Activated T-cell treated with anti-CD3 and anti-CD28 coated beads for 24 hours (primary cell): ENCODE measurements at places on chromosomes 12 and 14.

DNA sequence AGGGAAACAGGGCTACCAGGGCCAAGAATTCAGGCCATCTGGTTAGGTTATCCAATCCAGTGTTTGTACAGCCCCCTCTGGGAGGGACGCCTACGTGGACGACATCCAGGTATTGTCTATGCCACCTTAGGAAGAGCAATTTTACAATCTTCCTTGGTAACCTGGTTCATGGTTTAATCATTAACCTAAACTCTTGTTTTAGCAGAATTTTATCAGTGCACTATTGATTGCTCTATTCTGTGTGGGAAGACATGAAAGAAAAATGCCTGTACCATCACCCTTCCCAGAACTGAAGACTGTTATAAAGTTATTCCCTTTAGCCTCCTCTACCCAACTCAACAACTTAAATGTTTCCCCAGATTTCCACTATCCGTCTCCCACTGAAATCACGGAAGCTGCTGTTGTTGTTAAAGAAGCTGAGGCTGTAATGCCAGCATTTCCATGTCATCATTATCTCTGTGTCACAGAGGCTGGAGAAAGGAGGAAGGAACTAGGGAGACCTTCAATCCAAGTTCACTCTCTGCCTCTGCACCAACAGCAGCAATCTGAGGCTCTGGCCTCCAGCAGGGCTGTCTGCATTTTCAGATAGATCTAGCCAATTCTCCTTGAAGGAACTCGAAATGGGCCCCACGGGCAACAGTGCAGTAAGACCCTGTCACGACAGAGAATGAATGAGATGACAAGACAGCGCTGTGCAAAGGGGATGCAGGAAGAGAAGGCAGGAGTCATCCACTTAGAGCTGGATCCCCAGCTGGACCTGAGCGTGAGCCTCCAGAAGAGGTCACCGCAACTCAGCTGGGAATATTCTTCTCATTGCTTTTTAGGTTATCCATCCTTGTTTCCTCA lies 183.4 kb upstream of the GZMB start:
- no peak for DNase-seq

DNA sequence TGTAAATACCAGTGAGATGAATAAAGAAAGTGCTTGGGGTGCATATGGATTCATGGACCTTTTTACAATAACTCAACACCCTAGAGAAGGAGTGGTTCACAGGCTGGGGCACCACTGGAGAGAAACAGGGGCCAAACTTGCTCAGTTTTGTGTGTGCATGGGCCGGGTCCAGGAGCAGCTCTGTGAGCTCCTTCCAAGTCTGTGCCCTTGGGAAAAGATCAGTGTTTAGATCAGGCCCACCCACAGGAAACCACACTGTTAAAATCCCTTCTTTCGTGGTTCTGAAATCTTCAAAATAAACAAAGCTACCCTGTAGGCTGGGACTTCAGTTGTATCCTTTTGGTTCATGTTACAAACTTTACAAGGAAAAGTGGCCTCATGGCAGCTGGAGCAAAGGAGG lies 156.1 kb upstream of the TMEM260 start:
- DNase-seq = no peak

DNA sequence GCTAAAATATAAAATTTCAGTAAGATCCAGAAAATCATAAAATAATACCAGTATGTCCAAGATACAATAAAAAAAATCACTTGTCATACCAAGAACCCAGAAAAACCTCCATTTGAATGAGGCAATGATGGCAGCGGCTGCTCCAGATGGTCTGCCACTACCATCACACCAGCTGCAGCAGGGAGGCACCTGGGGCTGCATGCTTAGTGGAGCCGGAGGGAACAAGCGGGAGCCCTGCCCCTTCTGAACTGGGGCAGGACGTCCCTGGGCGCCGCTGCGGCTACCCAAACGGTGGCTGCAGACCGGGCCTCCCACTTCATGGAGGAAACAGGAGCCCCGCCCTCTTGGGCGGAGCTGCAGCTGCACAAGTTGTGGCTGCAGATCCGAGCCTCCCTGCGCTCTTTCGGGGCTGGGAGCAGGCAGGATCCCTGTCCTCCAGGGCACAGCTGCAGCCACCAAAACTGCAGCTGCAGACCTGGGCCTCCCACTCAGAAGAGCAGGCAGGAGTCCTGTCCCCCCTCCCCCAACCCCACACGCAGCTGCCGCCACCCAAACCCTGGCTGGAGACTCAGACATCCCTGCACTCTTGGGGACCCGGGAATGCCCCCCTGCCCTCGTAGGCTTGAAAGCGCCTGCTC lies 36.1 kb upstream of the OR5AU1 start:
- DNase-seq = peak; percentile 54

DNA sequence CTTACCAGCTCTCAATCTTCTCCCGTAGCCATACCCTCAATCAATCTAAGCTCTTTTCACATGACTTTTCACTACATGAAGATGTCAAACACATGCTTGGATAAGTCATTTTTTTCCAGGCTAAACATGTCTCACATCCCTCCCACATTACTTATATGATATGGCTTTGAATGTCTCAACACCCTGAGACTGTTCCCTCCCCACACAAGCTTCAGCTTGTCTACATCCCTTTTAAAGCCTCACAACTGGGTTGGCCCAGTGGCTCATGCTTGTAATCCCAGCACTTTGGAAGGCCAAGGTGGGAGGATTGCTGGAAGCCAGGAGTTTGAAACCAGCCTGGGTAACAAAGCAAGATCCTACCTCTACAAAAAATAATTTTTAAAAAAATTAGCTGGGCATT lies 18.5 kb downstream of the ANAPC5 start:
- DNase-seq = no peak

- no peak for DNase-seq
Measured at GRCh38 chr12:78977304-78977867, 112.8 kb downstream of the SYT1 start.

DNA sequence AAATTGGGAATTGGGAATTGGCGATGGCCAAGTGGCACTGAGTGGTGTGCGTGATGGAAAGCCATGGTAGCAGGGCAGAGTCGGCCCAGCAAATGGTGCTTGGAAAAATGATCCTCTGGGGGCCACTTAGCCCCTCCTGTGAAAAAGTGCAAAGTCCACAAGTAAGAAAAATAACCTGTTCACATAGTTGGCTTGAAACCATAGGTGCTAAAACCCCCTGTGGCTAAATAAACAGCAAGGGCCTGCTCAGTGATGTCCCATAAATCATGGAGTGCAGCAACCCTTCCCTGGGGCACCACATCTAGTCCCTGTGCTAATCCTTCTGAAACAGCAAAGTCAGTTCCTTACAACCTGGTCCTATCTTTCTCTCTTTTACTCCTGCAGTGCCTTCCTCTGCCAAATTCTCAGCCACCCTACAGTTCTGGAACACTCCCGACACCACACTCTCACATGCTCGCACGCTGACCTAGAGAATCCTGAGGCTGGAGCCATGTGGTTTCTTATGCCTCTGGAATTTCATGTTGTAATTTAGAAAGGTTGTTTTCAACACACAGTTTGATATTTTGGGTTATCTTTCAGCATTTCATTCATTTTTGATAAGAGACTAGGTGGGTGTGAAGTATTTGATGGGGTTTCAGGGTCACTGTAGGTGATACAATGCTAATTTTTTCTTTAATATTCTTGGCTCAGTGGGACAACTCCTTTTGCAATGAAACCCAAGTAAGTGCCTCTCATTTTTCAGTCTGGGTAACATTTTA lies 123.6 kb downstream of the SMOC1 start:
- DNase-seq = no peak

GRCh38 chr12:114919479-114919878 lies 235.5 kb upstream of the TBX3 start:
- DNase-seq = no peak

- DNase-seq = no peak
Measured at GRCh38 chr14:23483236-23483854, 13.8 kb downstream of the NGDN start.

DNA sequence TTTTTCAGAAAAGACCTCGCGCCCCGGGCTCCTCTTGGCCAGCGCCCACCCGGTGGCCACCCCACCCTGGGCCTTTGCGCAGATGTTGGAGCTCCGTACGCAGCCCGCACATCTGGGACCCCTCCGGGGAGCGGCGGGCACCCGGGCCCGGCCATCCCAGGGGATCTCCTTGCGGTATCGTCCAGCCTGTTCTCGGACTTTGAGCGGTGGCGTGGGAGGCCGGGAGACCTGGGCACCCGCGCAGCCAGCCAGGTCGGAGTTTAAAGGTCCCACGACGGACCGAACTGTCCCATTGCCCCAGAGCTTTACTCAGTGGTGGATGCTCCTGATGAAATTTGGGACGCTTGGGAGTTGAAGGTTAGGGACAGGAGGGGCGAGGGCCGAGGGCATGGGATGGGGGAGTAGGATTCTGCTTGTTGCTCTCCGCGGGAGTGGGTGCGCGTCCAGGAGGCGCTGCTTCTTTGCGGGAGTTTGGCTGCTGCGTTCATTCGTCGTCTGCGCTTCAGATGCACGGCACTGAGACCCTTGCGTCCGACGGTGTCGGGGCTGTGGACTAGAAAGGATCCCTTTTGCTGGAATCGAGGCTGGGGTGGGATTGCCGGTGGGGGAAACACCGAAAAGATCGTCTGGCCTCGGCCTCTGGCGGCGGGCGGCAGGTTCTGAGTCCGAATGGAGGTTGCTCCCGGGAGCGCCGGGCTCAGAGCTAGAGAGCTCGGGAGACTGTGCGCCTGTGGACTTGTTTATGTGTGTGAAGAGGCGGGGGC lies 1.4 kb downstream of the NTF3 start:
- DNase-seq = no peak

DNA sequence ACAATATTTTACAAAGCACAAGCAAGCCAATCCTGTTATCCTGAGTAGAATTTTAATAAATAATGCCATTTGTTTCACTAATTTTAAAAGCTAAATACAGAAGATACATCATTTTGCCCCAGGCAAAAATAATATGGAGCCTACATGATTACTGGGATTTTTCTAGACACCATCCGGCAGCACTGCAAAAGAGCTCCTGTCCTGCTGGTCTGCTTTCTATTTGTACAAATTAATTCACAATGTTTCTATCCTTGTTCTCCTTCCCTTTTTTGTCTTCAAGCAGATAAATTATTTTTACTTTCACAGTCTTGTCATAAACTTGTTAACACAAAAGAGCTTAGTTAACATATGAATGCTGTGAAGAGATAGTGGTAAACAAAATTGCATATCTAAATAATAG lies 4.6 kb downstream of the SIX1 start:
- no peak for DNase-seq

GRCh38 chr12:47098099-47098498 lies 18.3 kb upstream of the AMIGO2 start:
- DNase-seq = no peak

GRCh38 chr12:105409801-105410471 lies 79.4 kb downstream of the C12orf75 start:
- no peak for DNase-seq

GRCh38 chr12:32535288-32535999 lies 136.1 kb downstream of the FGD4 start:
- no peak for DNase-seq

GRCh38 chr12:54975875-54976274 lies 8.7 kb downstream of the TESPA1 start:
- DNase-seq = no peak

- DNase-seq = no peak
Measured at GRCh38 chr12:19110221-19110940, 19.2 kb upstream of the PLEKHA5 start.

DNA sequence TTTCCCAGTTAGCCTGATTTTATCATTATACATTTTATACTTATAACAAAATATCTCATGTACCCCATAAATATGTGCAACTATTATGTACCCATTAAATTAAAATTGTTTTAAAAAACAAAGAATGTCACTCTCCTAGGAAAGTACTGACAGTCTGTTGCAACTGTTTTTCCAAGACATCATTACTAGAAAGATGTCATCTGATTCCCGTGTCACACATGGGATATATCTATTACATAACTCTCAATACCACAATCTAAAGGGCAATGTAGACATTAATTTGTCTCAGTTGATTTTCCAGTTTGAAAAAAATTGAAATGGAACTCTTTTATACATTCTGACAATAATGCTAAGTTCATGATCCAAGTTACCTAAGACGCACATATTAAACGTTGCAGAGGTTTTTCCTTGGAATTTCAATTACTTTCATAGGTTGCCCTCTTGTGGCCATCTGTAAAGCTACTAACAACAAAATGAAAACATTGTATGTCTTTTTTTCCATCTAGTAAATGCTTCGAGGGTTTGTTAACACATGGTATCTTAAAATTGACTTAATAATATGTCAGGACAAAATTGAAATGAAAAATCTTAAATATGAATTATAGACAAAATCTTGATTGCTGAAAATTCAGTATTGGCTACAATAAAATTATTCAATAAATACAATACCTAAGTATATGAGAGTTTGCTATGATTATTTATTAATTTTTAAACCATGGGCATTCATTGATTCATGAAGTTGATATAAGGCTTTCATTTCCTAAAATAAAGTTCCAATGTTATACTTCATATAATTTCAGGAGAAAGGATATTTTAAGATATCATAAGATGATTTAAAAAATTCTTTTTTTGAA lies 131.6 kb downstream of the PPFIA2 start:
- no peak for DNase-seq

- no peak for DNase-seq
Measured at GRCh38 chr12:7016958-7017571, 1.2 kb downstream of the LPCAT3 start.

DNA sequence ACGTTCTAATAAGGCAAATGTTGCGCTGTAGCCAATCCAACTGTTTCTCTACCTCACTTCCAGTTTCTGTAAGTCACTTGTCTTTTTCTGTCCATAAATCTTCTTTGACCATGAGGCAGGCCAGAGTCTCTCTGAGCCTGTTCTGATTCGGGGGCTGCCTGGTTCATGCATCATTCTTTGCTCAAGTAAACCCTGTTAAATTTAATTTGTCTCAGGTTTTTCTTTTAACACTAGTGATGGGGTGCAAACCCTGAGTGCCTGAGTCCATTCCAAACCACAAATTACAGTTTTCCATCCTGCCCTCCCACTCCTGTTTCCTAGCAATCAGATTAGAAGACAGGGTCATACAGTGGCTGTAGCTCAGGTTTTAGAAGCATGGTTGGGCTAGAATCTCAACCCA lies 41.9 kb downstream of the VWF start:
- DNase-seq = no peak

DNA sequence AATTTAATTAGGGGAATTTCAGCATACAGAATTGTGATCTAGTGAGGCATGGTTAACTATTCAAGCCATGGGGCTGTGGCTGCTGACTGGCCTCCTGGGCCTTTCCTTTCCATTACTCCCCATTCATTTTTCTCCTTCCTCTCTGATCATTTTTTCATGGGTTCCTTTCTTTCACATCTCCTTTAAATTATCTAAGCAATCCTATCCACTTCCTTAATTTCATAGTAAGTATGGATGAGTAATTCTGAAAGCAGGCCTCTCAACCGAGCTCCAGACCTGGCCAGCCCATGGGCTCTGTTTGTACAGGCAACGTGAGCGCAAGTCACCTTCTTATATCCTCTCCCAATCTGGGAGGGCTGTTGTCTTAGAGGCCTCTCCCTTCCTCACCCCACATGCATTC lies 13.4 kb downstream of the CKAP4 start:
- DNase-seq = no peak

GRCh38 chr14:56752428-56752827 lies 57.9 kb downstream of the OTX2 start:
- DNase-seq = no peak

DNA sequence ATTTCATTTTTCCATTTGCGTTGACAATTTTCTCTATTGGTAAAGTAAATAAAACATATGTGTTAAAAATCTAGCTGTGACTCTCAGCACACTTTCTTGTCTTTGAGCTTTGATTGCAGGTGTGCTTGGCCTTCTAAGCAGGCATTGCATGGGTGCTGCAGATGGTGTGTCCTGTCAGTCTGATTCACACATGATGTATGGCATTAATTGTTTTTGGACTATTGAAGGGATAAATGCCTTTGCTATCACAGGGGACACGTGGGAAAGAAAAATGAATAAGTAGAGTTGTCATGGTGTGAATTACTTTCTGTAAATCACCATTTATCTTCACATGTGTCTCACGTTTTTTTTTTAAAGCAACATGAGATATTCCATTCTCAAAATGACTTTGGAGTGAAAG lies 211.3 kb upstream of the NAV3 start:
- no peak for DNase-seq
